WTC11 (cell line): ENCODE measurements at places on chromosomes 2 and 18. TPM values are rescaled to one million over a fixed set of nuclear protein-coding genes. Genes with fewer than 3 reads are reported as not detected.

The BZW1 gene
- 191 to 255 TPM (median 208 TPM) in 3 replicates for total RNA-seq

GRCh38 chr18:55405893-55406406 lies 182.0 kb downstream of the TCF4 start:
- DNase-seq, result no peak

The CRYBA2 gene
- total RNA-seq, result not detected in 3 replicates

DNA sequence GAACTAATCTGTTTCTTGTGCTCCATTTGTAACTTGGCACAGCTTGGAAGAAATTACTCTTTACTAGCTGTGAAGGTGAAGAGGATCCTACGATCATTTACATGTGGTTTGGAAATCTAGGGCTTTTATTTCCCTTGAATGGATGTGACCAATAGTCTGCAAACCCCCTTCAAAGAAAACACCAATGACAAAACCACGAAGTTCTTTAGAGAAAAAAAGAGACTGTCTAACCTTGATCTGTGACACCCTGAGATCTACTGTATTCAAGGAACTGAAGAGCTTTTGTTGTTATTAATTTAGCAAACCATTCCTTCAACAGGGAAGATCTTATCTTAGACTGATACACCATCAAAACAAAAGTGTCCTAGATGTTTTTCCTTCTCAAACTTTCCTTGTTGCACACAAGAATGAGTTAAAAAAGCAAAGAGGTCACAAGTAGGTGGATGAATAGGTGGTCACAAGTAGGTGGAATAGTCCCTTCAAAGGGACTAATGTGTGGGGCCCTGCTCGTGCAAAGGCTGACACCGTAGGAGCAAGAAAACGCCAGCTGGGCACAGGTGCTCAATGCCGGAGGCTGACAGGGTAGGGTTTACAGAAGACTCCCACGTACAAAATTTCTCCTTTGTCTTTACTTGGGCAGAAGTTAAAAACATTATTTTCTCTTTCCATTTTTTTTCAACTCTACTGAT lies 95.6 kb upstream of the ITGB6 start:
- DNase-seq, result no peak

The REG1B gene
- total RNA-seq, result 2.1 to 3.8 TPM (median 2.3 TPM) in 3 replicates

GRCh38 chr2:112996635-112997034 lies 8.6 kb upstream of the IL36A start:
- no peak for DNase-seq

The DPP10 gene
- 4.0 to 6.0 TPM (median 5.5 TPM) in 3 replicates for total RNA-seq

GRCh38 chr2:160909781-160910242 lies 250.4 kb upstream of the TANK start:
- DNase-seq, result no peak

- DNase-seq, result no peak
Observed at GRCh38 chr2:7910752-7911151, 771.1 kb upstream of the ID2 start.

- DNase-seq, result no peak
Observed at GRCh38 chr18:74951165-74951760, 257.7 kb downstream of the PTGR3 start.

- DNase-seq, result no peak
Observed at GRCh38 chr2:181190711-181191110, 210.3 kb downstream of the UBE2E3 start.

The TWIST2 gene
- 4.1 to 5.7 TPM (median 5.1 TPM) in 3 replicates for total RNA-seq

The EHD3 gene
- total RNA-seq, result 9.8 to 10.2 TPM (median 10.0 TPM) in 3 replicates

The HAAO gene
- 8.0 to 9.8 TPM (median 8.4 TPM) in 3 replicates for total RNA-seq

GRCh38 chr2:206462240-206462854 lies 19.0 kb downstream of the ADAM23 start:
- DNase-seq, result no peak

DNA sequence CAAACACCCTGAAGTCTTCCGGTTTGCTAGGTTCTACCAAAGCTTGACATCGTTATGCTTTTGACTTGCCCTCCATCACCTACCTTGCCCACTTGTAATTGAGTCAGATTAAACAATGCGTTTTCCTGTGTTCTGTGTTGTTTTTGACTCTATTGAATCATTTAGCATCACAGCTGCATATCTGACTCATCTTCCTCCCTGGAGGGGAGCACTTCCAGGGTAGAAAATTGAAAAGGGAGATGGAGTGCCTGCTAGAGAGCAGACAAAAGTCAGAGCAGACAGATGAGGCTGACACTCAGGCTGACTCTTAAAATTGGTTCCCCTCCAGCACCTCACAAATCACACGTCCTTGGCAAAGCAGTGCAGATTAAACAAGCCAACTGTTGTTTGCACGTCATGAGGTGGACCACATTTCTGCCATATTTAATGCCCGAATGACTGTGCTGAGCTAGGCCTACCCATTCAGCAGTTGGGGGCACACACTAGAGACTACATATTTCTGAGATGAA lies 2.2 kb downstream of the MPP4 start:
- DNase-seq, result no peak

DNA sequence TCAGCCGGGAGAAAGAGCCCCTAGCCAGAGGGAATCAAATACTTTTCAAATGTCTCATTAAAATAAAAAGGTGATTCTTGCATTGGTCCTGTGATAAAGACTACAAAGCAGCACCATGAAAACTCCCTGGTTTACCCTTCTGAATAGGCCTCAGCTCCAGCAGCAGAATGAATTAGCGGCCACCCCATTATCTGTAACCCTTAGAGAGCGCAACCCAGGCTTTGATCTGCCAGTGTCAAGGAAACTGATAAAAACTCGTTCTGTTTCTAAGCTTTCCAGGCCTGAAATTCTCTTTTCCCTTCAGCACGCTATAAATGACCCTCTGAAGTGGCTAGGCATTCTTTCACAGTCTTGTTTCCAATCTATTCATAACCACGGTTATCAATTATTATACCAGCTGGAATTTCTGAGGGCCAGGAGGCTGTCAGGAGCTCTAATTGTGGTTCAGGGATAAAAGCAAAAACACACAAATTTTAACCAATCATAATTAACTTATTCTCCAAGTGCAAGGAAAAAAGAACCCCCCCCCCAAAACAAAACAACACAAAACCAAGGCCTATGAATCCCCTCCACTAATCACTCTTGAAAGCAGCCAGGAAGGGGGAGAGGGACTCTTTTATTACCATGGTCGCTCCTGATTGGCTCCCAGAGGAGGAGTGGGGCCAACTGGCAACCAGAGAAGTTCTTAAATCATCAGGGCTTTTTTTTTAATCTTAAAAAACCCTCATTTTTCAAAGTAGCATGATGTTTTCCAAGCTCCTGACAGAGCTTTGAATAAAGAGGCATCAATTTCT lies 258.9 kb downstream of the CYRIA start:
- no peak for DNase-seq

The COL5A2 gene
- total RNA-seq, result 16.0 to 18.4 TPM (median 17.2 TPM) in 3 replicates

The RAB17 gene
- total RNA-seq, result 134 to 140 TPM (median 137 TPM) in 3 replicates

The ZNF532 gene
- 171 to 185 TPM (median 181 TPM) in 3 replicates for total RNA-seq

DNA sequence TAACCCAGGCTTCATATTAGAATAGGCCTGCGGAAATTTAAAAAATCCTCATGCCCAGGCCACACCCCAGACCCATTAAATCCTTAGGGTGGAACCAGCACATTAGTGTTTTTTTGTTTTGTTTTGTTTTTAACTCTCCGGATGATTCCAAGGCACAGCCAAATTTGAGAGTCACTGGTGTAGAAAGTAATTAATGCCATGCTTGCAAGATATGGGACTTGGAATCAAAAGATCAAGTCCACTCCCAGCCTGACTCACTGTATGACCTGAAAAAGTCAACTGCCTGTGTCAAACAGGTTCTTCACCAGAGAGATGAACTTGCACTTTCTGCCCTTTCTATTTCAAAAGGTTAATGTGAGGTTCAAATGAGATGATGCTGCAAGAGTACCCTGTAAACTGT lies 310.3 kb upstream of the LYPD1 start:
- no peak for DNase-seq

The HTR2B gene
- not detected in 3 replicates for total RNA-seq

DNA sequence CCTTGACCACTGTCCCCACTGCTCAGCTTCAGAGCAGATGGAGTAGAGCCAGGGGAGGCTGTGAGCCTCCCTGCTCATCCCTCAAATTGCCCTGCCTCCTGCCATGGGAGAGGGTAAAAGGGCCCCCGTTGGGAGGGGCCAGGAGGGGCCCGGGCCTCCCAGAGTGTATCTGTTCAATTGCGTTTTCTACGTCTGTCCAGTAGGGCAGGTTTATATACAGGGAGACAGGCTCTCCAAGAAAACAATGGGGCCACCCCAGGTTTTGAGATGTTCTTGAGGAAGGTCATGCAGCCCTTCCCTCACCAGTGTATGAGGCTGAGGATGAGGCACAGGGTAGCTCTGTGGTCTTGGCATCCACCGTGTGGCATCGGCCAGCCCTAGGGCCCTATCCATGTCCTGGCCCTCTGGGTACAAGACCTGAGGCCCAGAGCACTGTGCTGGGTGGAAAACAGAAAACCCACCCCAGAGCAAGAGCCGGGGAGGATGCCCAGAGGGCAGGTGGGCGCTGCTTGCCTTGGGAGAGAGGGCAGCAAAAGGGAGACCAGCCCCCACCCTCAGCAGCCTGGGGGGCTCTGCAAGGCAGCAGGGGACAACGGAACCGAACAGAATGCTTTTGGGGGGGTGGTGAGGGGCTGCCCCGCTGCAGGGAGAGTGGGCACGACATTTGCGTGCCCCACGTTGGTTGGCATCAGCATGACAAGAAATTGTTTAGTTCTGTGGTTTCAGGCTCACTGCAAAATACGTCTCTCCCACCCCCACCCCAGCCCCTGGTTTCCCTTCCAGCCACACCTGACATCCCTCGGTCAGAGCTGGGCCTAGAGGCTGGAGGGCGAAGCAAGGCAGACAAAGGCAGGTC lies 141.5 kb downstream of the ACOXL start:
- no peak for DNase-seq

DNA sequence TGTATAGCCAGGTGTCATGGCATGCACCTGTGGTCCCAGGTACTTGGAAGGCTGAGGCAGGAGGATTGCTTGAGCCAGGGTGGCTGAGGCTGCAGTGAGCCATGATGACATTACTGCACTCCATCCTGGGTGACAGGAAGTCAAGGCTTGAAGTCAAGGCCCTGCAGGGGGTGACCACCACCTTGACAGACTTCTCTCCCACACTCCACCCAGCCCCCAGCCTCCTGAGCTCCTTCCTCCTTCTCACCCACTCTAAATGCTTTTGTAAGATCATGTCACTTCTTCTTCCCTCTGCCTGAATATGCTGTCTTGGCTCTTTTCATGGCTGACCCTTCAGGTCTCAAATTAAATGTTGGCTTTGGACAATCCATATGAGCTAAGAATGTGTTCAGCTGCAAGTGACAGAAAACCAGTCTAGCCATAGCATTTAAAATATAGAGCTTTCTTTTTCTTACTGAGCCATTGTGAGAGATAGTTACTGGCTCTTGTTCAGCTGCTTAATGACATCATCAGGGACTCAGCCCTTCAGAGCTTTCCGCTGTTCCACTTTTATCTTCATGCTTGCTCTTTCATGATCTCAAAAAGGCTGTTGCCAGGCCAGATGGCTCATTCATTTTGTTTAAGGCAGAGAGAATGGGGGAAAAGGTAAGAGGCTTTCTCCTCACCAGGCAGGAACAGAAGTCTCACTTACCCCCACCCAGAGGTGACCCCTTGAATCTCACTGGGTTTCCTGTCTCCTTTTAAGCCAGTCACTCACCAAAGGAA lies 36.7 kb upstream of the TTC39C start:
- DNase-seq, result no peak

The RTN4 gene
- 175 to 202 TPM (median 178 TPM) in 3 replicates for total RNA-seq

The GAD1 gene
- 2.5 to 3.6 TPM (median 2.6 TPM) in 3 replicates for total RNA-seq

DNA sequence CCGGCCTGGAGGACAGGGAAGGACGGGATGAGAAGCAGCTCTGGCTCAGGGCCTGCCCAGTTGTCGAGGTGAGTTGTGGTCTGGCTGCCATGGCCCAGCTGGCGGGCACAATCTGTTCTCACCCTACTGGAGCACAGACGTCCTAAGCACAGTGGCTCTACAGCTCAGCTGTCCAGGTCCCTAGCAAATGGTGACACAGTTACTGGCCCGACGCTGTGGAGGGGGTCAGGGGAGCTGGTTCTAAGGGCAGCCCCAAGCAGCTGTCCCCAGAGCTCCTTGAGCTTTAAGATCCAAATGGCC lies 32.9 kb downstream of the KCNK3 start:
- DNase-seq, result no peak

DNA sequence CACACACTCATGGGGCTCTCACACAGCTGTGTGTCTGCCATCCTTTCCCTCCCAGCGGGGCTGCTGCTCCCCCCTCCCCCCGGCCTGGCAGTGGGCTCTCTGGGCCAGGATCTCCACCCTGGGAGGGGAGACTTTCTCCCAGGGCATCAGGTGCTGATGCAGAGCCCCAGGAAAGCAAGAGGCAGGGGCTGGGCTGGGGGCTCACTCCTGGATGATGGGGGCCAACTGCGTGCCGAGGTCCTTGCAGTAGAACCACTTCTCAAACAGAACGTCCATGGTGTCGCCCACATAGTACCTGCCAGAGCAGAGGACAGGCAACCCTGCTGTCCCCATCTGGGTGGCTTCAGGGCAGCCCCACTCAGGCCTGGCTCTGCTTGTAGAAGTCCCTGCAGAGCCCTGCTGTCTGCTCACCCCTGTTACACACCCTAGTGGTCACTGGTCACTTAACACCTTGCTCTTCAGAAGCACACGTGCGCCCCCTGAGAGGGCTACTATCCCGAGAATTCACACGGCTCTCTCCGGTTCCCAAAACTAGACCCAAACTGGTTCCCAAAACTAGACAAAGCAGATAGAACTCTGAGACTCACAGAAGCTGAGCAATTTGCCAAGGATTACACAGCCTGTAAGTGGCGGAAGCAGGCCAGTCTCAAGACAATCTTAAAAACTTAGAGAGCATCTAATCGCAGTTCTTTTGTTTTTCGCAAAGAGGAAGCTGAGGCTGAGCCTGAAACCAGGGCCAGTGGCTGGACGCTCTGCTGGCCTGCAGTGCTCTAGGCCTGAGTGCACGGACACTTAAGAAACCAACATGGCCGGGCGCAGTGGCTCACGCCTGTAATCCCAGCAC lies 6.6 kb upstream of the OXER1 start:
- DNase-seq, result peak; percentile 74

The TUBA3E gene
- total RNA-seq, result 0.18 TPM in 1 of 3 replicates, not detected in the others

The NXPH2 gene
- 0.55 to 0.94 TPM (median 0.92 TPM) in 3 replicates for total RNA-seq

The DYNAP gene
- 0.46 to 0.94 TPM (median 0.50 TPM) in 3 replicates for total RNA-seq

GRCh38 chr2:20457661-20458630 lies 11.1 kb downstream of the RHOB start:
- no peak for DNase-seq

DNA sequence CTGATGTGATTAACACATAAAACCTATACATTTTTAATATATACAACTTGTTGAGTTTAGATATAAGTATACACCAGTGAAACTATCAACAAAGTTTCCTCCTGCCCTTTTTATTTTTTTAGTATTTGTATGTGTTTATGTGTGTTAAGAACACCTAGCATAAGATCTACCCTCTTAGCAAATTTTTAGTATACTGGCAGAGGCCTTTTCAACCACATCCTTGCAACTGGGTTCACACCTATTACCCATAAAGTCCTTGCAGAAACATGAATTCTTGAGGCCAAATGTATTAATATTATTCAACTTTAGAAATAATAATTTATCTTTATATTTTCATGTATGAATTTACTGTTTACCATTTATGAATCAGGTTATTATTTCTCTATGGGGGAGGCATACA lies 119.7 kb upstream of the CRIM1 start:
- no peak for DNase-seq
